Fibroblast of skin of abdomen (primary cell): ENCODE measurements at places on chromosomes 3 and 15.

GRCh38 chr15:32852017-32852416 is 134.2 kb downstream of the GREM1 start:
- DNase-seq = no peak

GRCh38 chr3:26920646-26921478 is 298.3 kb downstream of the LRRC3B start:
- no peak for DNase-seq

DNA sequence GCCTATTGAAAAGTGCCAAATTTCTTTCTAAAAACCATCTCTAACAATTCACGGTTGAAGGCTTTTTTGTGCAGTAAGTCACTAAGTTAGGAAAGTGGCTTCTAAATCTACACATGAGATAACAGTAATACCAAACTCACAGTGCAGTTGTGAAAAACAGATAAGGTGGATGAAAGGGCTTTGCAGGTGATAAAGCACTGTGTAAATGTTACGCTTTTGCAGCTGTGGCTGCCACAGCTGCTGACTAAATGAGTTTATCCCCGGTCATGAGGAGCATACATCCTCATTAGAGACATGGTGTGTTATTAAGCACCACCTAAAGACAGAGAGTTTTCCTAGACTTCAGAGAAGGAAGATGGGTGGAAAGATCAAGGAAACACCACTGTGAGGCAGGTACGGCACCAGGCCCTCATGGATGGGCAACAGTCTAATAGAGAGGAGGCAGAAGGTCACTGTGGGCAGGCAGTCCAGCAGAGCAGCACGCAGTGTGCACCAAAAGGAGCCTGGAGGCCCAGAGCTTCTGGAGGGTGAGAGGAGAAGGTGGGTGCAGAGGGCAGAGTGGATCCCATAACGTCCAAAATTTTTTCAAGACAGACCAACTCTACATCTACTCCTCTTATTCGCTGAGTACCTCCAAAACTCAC is 68.5 kb downstream of the FMN1 start:
- DNase-seq = no peak

DNA sequence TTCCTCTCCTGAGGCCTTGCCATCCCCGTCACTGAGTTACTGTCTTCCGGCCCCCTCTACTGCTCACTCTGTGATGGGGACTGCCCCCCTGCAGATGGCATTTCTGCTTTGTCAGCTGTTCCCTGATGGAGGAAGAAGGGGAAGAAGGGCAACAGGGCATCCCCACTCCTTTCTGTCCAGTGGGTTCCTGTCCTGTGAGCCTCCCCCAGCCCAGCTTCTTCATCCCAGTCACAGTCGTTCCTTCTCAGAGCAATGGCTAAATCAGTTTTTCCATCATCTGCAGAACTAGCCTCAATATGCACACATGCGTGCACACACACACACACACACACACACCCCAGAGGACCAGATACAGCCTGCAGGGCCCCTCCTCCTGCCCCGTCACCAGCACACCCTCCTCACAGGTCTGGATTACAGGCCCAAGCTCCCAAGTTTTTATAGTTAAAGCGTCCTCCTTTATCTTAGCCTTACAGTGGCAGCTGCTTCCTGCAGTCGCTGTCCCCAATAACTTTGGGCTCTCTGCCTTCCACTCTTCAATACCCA is 21.4 kb downstream of the ALDH1L1 start:
- no peak for DNase-seq

DNA sequence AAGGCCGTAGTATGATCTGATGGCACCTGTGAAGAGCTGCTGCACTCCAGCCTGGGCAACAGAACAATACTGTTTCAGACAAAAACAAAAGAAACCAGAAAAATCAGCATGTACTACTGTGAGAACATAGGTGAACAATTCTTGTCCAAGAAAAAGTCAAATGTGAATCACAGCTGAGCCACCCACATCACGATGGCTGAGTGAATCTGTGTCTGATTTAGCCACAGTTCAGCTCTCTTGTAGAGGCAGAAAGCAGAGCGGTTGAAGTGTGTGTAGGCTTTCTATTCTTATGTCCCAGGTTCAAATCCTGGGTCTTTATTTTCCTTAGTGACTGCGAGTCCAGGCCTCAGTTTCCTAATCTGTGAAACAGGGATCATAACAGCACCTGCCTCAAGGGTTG is 4.4 kb upstream of the FURIN start:
- DNase-seq = no peak

GRCh38 chr15:35912196-35912595 is 366.2 kb upstream of the DPH6 start:
- no peak for DNase-seq

DNA sequence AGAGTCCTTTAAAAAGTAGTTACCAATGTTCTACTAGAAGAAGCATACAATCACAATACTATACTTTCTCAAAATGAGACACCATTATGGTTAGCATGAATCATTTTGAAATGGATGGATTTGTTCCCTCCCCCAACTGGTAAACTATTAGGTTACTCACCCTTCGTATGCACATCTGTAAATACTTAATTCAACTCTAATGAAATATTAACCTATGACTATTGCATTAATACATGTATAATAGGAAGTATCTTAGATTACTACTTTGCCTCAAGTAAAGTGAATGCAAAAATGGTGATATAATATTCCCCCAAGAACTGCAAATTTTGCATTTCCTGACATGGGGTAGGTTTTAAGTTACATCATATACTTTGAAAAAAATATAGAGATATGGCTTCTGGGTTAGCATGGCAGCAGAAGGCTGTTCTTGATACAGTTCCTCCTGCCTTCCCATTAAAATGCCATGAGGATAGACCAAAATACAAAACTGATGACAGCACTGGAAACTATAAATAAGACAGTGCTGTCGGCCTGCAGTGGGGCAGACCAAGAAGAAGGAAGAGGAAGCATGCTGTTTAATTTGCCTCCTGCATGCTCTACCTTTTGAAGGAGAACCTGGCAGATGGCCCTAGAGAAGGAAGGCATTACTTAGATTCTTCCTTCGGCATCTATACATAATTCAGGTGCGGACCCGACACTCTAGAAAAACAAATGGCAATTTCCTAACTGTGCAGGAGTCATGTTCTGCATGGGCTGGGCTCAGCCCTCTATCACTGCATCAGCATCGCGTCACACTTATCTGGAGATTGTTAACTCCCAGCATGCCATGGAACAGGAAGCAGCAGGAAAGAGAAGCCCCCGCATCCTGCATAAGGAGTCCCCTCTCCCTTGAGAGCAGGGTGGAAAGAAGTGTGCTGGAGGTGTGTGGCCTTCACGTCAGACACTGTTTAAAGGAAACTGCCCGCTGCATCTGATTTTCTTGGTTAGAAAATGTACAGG is 41.8 kb upstream of the NEO1 start:
- peak; percentile 28 for DNase-seq

DNA sequence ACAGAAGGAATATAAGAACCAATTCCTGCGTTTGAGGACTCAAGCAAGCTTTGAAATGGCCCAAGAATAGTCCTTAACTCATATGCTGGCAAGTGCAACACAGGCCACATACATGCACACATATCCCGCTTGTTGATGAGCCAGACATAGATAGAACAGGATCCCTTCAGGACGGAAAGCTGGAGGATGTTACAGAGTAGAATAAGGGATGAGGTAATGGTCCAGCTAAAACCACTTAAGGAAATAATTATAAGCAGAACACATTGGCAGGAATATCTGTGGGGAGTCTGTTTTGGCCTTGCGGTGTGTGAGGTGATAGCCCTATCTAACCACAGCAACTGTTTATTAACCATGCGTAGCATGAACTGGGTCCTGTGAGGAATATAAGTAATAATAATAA is 25.0 kb downstream of the SCG3 start:
- peak; percentile 62 for DNase-seq

DNA sequence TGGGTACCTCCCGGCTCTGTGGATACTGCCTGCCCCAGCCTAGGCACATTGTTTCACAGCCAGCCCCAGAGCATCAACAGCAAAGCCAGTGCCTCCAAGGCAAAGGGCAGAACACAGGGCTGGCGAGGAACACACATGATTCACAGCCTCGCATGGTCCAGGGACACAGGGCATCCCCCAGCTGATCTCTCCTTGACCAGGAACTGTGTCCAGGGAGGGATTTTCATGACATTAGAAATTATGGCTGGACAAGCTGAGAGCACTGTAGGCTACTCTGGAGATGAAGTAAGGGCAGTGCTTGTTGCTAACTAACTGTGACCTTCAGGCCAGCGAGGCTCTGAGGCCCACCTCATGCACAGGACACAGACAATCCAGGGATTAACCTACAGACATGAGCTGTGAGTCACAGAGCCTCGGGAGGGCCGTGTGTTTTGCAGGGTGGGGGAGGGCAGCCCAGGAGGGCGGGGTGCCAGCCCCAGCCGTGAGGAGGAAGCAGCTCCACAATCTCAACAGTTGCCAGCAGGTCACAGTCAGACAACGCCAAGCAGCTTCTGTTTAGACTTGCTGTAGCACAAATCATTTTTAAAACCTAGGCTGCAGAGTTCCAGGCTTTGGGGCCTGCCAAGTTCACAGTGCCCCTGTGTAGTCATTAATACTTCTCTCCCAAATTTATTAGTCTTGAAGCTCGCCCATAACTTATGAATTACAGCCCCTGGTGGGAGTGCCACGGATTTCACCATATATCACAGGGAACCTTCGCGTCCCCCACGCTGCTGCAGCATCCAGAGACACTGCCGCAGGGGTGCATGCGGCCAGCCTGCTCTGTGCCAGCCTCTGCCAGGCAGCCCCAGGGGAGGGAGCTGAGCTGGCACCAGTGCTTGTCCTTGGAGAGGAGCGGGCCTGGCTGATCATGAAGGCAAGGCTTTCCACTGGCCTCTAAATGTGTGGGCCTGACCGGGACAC is 114.7 kb downstream of the ETFA start:
- DNase-seq = peak; percentile 85

DNA sequence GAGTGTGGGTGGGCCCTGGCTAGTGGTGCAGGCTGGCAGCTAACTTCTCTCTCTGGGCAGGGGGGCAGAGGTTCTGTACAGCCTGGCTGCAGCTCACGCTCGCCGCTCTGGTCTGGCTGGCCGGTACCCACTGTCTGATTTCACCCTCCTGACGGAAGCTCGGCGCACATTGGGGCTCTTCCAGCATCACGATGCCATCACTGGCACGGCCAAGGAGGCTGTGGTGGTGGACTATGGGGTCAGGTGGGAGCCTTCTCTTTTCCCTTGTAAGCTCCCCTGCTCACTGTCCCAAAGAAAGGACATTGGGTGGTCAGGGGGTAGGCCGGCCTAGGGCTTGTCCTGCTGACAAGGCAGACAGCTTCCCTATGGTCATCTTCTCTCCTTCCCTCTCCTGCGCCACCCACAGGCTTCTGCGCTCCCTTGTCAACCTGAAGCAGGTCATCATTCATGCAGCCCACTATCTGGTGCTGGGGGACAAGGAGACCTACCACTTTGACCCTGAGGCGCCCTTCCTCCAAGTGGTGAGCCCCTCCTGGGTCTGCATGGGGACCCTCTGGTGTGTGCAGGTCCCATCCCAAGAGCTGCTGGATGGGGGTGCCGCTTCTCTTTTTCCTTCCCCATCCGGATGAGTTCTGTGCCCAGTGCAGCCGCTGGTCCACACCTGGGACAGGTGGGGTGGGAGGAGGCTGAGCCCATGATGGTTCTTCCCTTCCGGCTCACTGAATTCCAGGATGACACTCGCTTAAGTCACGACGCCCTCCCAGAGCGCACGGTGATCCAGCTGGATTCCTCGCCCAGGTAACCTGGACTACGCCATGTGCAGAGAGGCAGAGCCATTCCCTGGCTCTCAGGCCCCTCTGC is 7.6 kb downstream of the MAN2A2 start:
- DNase-seq = no peak

GRCh38 chr3:66482018-66482404 is 18.8 kb downstream of the LRIG1 start:
- DNase-seq = no peak

DNA sequence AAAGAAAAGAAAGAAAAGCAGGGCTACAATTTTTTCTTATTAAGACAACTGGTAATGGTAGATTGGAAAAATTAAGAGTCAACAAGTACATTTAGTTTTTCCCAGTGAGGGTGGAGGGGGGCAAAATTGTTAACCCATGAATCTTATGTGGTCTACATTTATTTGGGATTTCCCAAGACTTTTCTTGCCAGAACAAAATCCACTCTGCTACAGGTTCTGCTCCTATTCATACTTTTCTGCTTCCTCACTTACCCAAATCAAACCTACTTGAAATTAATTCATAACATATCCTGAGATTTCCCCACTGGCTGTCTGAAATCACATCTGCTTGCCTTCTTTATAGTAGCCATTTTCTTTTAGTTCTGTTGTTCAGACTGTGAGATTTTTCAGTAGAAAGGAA is 41.1 kb downstream of the VGLL3 start:
- peak; percentile 89 for DNase-seq

DNA sequence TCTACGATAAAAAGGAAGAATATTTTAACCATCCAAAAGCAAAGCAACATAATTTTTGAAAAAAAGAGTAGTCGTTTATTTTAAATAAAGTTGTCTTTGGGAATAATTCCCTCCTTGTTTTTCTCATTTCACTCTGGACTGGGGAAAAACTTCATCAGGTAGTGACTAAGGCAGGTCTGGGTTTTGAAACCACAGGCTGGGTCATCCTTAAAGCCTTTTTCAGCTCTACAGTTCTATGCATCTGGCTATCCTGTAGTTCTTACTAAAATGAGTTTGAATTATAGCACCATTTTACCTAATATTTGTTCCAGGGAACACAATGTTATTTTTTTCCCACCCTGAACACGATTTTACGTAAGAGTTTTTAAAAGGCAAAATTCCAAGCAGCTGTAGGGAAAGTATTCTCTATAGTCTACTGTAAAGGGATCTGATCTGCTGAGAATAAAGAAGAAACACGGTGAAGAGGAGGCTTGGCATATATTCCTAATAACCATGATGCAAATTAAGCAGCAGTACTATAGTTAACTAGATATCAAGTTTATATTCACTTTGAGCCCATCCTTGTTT is 107.7 kb downstream of the OSBPL10 start:
- DNase-seq = no peak

GRCh38 chr15:58469432-58470353 is 37.9 kb downstream of the LIPC start:
- DNase-seq = peak; percentile 98

GRCh38 chr3:123817413-123817812 is 66.7 kb downstream of the MYLK start:
- DNase-seq = no peak

- no peak for DNase-seq
Measured at GRCh38 chr15:49908933-49909295, 210.1 kb downstream of the ATP8B4 start.

GRCh38 chr3:172705170-172705569 is 5.7 kb downstream of the NCEH1 start:
- DNase-seq = no peak

DNA sequence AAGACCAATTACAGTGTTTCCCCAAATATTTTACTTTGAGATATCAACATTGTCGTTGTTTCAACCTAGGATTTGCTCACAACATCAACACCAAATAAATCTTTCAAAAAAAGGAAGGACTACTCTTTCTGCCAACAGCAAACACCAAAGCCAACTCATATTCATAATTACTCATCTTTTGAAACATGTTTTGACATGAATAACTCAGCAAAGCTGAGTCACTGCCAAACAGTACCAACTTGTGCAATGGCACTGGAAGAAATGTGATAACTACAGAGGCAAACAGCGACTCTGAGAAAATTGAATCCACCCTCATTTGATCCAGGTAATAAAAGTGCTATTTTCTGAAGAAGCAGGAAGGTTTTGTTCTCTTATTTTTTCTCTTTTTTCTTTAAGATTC is 67.2 kb downstream of the PEX5L start:
- peak; percentile 26 for DNase-seq

GRCh38 chr3:29627136-29628117 is 346.6 kb downstream of the RBMS3 start:
- no peak for DNase-seq
